Left kidney (tissue), 8 donors: ENCODE measurements at places on chromosomes 5 and 9. TPM values are rescaled to one million over a fixed set of nuclear protein-coding genes. Genes with fewer than 3 reads are reported as not detected.
A peak's percentile ranks its signal among the peaks of the same experiment; 100 is the strongest.

DNA sequence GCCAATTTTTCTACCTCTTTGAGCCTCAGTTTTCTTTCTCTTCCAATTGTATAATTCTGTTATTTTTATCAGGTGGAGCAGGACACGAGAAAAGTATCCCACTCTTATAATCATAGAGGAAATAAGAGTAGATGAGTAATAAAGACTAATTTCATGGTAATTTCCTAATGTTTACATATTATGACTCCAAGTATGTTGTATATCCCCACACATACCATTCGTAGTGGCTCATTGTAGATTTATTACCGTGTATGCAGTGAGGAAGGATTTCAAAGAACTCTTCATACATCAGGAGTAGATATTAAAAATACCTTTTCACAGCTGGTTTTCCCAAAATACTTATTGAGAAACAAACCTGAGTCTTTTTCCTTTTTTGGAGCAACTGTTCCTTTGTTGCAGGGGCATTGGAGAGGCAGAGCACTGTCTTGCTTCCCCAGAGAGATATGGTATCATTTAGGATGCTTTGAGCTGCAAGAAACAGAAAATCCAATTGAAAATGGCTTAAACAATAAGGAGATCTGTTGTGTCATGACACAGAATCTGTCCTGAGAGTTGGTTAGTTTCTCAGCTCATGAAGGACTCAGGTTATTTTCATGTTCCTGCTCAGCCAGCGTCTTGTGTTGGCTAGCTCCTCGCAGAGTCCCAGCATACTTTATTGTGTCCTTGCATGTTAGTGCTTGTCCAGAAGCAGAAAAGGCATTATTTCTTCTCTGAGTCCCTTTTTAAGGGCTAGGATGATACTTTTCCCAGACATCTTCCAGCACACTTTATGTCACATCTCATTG, 291.2 kb downstream of the ARHGAP26 start:
- no peak for DNase-seq

DNA sequence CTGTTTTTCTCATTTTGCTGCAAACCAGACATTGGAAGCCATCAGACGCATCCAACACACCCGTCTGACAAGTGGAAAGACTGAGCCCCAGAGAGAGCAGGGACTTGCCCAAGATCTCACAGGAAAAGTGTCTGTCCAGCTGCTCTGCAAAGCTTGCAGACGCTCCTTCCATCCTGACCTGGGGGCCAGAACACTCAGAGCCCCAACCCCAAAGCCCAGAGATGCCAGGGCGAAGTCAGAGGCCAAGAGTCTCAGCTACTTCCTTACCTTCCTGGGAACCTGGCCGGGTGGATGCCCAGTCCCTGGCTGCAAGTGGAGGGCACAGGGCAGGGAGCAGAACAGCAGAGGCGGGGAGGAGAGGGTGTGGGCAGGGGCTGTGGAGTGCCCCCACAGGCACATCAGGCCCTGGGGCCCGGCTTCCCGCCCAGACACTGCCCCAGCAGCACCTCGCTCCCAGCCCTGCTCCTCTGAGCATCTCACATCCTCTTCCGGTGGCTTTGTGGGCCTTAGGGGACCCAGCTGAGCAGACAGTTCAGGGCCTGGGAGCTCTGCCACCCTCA, 9.7 kb upstream of the RALGDS start:
- no peak for DNase-seq

DNA sequence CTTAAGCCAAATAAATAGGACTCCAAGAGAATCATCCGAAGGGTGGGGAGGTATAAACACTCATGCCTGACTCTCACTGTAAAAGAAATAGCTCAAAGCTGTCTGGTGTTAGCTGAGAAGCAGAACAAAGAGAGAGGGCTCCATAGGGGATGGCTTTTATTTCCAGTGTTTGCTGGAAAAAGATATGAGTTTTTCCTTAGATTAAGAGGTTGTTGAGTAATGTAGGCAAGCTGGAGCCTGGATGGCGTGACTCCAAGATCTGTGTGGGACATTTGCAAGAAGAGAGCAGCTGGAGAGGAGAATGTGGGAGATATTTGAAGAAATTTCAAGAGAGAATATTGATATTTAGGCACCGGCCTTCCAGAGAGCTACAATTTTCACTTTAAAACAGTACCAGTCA, 793.7 kb upstream of the RGMB start:
- no peak for DNase-seq

DNA sequence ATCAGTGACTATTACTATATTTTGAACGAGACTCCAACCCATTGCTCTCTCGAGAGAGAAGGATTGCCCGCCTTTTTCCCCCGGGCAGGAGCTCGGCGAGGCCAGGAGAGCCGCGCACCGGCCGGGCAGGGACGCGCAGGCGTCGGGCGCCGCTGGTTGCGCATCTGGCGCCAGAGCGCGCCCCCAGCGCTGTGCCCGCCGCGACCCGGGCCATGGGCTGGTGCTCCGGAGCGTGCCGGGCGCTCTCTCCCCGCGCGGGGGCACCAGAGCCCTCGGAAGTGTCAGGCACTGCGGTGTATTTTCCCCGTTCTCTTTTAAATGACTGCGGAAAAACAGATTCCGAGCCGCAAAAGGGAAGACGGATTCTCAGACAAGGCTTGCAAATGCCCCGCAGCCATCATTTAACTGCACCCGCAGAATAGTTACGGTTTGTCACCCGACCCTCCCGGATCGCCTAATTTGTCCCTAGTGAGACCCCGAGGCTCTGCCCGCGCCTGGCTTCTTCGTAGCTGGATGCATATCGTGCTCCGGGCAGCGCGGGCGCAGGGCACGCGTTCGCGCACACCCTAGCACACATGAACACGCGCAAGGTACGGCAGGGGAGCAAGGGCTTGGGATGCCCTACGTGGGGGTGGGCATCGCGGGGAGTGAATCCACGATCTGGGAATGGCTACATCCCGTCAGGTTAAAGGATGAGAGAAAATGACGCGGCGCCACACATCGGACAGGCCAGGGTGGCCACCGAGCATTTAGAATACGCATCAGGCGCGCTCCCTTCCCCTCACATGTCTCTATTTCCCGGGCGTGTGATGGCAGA, 1.1 kb upstream of the NTRK2 start:
- DNase-seq: peak; percentile 88

- DNase-seq: no peak
Measured at GRCh38 chr9:108621991-108622855, 233.6 kb downstream of the ACTL7B start.

- DNase-seq: no peak
Measured at GRCh38 chr9:89642789-89643188, 38.0 kb downstream of the GADD45G start.

DNA sequence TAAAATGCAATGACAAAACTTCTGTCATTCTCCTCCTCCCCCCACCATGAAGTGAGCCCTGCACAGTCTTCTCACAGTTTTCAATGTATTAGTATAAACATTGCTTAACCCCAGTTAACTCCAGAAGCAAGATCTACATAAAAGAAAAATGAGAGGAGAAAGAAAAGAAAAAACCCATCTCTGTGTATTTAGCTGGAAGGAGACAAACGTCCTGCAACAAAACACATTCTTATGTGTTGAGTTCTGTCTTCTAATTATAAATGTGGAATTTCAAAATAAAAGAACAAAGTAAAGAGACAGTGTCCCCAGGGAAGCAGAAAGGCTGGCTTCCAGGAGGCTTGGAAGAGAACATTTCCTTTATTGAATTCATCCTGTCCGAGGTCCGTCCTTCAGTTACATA, 491.9 kb upstream of the TUSC1 start:
- no peak for DNase-seq

GRCh38 chr5:163434401-163434866, 3.0 kb upstream of the CCNG1 start:
- no peak for DNase-seq

- DNase-seq: no peak
Measured at GRCh38 chr5:2131826-2132496, 249.2 kb upstream of the IRX4 start.

GRCh38 chr5:134568337-134568700, 42.8 kb downstream of the JADE2 start:
- DNase-seq: no peak

DNA sequence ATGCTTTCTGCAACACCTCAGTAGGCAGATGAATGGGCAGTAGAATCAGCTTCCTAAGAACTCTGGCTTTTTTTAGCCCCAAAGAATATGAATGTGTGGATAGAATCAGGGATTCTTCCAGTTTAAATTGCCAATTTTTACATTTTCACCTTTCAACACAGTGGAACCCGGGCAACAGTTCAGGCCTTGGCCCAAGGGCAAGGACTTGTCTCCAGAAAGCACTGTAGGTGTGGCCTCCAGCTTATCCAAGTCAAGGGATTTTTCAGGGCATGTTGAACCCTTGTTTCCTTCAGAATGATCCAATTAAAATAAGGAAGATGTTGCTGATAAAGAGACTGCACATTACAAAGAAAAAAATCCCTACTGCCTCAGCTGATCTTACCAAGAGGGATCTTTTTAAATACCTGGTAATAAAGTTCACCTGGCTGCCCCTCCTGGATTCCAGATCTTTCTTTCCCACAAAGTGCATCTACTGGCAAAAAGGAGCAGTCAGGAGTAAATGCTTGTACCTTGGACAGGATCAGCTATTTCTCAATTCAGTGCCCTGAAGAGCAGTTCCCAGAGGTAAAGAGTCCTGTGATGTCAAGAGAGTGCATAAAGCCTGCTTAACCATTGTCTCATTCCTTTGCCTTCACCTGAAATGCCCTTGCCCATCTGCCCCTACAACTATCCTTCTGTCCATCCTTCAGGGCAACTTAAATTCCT, 80.1 kb upstream of the PLPP6 start:
- no peak for DNase-seq

Gene PCDHB14
- 11.3 TPM for polyA plus RNA-seq

Gene DMRT3
- 1.5 TPM for polyA plus RNA-seq

Gene IFNB1
- not detected for polyA plus RNA-seq

Gene BTNL8
- polyA plus RNA-seq: 0.65 TPM
